Glutamatergic neuron (in vitro differentiated cells): ENCODE measurements at places on chromosomes 2 and 18.

DNA sequence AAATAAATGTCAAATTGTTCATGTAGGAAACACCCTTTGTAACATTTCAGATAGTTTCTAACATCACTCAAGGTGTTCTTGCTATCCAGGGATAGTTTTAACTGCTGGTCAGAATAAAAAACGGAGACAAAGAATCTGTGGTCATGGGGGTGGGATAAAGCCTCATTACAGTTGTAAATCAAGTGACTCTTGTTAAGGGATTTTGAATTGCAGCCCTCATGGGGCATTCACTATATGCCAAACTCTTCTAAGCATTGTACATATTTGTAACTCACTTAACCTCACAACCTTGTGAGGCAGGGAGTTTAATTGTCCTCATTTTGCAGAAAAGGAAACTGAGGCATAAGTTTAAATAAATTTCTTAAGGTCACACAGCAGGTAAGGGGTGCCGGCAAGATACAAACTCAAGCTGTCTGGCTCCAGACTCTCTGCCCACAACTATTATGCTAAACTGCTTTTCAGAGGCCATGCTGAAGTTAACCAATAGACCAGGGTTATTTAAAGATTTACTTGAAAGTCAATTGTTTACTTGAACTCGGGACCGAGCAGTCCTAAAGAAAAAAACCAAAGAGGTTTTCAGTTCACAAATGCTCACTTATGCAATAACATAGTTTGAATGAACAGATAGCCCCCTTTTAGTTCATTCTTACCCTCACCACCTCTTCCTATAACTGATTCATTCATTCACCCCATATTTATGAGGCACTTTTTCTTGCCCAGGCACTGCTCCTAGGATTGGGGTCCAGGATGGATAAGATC, 121.6 kb upstream of the FZD5 start:
- no peak for DNase-seq

GRCh38 chr2:3597567-3597966, 2.7 kb downstream of the COLEC11 start:
- no peak for DNase-seq

DNA sequence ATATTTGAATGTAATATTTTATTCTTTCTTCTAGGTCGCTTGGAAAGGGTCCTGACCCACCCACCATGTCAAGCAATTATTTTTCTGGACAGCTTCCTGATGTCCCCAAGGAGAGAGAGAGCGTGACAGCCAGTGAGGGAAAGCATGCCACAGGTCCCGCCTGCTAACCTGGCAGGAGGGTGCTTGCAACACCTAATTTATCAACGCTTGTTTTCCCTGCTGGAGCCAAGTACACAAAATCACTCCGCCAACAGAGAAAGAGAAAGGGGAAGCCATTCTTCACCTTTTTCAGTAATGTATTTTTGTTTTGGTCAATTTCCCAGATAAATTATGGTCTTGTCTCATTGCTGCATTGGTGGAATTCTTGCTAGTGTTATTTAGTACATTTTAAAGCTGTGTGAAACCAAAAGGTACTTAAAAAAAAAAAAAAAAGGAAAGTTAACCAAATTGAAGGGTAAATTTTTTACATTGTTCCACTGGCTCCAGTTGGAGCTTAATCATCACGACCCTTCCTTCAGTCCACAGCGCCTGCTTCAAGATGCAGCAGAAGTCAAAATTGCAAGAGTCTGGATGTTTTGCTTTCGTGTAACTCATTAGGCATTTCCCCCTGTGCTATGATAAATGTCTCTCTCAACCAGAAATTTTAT, 88.5 kb upstream of the COPS8 start:
- DNase-seq, result no peak

DNA sequence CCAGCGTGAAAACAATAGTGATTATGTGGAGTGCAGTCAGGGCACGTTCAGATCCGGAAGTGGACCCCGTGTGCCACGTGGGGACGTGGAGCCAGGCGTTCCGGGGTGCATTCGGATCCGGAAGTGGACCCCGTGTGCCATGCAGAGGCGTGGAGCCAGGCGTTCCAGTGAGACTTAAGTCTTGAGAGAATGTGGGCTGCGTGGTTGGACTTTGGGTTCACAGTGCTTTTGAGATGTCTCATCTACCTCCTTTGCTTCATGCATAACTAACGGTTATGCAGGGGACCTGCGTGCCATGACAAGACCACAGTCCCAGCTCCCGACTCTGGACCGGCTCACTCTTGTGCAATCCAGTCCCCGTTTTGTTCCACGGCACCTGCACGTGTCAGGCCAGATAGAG, 28.8 kb downstream of the CTDP1 start:
- no peak for DNase-seq

DNA sequence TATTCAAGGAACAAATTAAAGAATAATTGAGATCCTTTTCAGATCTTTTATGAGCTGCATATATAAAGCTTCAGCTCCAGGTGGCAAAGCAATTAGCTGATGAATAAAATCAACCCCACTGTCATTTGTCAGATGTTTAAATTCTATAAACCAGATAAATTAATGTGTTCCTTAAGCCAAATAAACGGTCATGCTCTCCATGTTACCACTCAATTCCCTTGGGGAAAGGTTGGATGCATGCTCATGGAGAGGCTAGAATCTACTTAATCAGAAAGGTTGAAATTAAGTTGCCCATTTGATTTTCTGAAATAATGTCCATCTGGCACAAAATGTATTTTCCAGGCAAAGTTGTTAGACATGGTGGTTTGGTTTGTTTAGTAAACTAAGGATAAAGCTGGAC, 282.5 kb upstream of the SPRED2 start:
- no peak for DNase-seq

DNA sequence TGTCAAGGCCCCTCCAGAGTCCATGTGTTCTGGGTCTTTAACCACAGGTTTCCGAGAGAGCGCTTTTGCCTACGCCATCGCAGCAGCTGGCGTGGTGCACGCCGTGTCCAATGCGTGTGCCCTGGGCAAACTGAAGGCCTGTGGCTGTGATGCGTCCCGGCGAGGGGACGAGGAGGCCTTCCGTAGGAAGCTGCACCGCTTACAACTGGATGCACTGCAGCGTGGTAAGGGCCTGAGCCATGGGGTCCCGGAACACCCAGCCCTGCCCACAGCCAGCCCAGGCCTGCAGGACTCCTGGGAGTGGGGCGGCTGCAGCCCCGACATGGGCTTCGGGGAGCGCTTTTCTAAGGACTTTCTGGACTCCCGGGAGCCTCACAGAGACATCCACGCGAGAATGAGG, 9.3 kb downstream of the WNT10A start:
- no peak for DNase-seq

DNA sequence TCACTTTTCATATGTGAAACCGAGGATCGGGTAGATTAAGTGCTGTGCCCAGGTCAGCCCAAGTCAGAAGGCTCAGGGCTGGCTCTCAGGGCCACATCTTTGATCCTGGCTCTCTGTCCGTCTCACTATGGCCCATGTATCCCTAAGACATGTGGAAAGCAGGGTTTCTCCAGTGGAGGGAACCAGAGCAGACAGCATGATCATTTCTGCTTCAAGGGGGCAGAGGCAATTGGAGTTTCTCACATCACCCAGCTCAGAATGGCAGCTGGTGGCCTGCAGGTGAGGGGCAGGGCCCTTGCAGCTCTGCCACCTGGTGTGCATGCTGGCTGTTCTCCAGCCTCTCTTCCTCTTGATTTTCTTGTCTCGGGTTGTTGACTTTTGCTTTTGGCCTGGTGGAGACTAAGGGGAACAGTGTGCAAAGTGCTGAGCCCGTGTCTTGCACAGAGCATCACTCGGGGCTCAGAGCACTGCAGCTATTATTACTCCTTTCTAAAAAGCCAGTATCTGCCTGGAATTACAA, 27.0 kb downstream of the LDLRAD4 start:
- no peak for DNase-seq

- no peak for DNase-seq
Observed at GRCh38 chr2:75964646-75965045, 253.9 kb upstream of the GCFC2 start.

- no peak for DNase-seq
Observed at GRCh38 chr2:59790186-59791003, 763.1 kb downstream of the BCL11A start.

DNA sequence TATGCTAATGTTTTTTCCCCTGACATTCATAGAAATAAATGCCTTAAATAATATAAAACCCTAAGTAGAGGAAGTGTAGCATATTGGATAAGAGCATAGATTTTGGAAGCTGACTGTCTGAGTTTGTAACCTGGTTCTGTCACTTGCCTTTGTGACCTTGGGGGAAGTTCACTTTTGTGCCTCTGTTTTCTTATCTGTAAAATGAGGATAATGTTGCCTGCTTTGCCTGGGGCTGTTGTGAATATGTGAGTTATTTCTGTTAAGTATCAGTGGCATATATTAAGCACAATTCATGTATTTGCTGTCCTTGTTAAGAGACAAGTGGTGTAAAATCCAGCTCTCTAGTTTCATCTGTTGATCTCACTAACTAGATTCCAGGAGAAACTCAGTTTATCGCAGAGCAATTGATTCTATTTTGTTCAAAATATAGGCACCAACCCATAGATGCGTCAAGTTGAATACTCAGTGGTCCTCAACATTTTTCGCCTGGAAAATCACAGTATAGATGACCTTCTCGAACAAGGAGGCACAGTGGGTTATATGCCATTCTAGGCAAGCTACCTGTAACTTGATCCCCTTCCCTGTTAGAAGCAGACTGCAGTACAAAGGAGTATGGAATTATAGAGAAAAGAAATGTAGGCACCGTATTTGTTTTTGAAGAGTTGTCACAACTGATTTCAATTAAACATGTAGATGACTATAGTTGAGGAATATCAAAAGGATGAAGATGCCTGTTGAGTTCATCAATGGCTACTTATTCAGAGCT, 67.0 kb downstream of the SOCS6 start:
- DNase-seq, result no peak

DNA sequence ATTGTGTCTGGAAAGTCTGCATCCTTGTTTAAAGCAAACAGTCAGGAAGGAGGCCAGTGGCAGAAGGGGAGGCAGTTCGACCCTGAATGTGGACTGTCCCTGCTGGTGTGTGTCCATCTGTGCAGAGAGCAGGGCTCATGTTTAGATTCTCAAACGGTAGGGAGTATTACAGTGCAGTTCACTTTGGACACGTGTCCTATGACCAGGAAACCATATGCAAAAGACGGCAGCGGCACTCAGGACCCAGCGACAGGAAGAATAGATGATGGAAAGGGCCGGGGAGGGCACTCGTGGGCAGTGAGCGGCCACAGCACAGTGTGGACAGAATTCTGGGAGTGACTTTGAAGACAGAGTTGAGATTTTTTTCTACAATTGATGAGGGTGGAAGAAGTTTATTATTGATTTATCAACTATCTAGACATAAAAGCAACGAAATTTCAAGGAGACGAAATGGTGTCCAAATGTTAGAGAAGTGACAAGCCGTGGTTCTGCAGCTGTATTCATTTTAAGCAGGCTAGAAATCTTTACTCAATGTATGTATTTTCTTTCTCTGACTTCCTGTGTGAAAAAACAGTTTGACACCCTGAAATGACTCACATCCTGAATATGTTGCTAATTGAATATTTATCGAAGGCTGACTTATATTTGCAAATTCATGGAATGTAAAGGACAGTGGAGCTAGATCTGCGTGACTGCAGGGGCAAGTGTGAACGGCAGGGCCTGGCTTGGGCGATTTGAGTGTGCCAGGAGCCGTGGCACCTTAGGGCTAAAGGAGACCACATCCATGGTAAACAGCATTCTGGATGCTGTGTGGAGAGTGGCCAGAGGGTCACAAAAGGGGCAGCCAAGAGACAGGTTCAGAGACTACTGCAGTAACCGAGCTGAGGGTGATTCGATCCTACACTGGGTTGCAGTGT, 214.2 kb downstream of the PTGR3 start:
- DNase-seq, result peak; percentile 28

GRCh38 chr18:78457011-78457410, 522.6 kb upstream of the SALL3 start:
- no peak for DNase-seq

DNA sequence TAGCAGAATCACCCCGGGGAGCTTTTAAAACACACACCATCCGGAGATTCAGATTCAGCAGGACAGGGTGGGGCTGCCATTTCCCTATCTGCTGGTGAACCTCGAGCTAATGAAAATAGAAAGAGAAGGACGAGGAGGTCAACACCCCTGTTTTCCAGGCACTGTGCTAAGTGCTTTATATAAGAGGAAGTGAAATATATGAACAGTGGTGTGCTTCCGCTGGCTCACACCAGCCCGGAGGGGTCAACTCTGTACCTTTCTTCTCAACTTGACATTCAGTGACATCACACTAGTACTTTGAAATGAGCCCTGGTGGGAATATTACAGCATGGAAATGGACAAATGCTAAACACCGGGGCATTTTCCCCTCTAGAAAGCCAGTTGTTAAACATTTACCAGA, 108.3 kb upstream of the LTBP1 start:
- no peak for DNase-seq

DNA sequence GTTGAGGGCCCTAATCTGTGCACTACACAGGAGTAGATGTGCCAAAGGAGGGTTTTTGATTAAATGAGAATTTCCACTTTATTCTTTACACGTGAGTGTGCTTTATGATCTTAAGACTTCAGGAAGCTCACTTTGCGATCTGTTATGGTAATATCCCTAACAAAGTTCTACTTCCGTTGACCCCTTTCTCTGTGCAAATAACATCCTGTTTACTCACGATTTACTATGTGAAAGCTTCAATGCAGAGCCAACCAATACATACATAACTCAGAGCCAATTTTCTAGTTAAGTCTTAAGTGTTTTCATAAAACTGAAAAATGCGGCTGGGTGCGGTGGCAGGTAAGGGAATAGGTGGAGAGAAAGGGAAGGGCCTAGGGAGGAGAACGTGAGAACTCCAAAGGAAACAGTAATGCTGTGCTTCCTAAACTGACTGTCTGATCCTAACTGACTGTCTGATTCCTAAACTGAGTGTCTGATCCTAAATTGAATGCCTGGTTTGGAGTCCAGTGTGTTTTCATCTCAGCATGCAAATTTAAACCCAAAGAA, 87.6 kb downstream of the PLCL1 start:
- DNase-seq, result no peak

GRCh38 chr18:3773303-3773702, 323.3 kb downstream of the TGIF1 start:
- no peak for DNase-seq

- DNase-seq, result no peak
Observed at GRCh38 chr18:62862466-62862865, 147.1 kb downstream of the PHLPP1 start.

GRCh38 chr2:177921726-177922125, 150.9 kb downstream of the PDE11A start:
- DNase-seq, result no peak

- no peak for DNase-seq
Observed at GRCh38 chr2:39487398-39488250, 50.5 kb upstream of the MAP4K3 start.

GRCh38 chr2:21438949-21439348, 315.2 kb downstream of the TDRD15 start:
- DNase-seq, result no peak

GRCh38 chr18:11828786-11829432, 22.3 kb upstream of the CHMP1B start:
- no peak for DNase-seq

GRCh38 chr2:226185616-226186211, 613.9 kb downstream of the IRS1 start:
- no peak for DNase-seq

DNA sequence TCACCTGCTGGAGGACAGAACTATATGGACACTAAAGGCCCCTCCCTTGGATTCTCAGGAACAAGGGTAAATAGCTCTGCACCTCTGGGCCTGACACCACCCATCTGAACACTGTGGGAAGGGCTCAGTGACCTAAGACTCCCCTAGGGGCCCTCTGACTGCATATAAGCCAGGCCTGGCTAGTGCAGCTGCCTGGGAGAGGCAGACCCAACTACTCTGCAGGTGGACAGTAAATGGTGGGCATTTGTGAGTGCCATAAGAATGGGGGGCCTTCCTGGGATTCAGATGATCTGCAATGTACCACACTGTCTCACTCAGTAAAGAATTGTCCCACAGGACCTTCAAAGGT, 11.2 kb upstream of the WIPF1 start:
- no peak for DNase-seq

GRCh38 chr18:22703883-22704585, 229.1 kb upstream of the RBBP8 start:
- no peak for DNase-seq
